Effector memory CD8-positive, alpha-beta T cell (primary cell): ENCODE measurements at places on chromosomes 6 and 20.

- DNase-seq, result no peak
These were observed 51.0 kb upstream of the SENP6 start for GRCh38 chr6:75550544-75551167.

DNA sequence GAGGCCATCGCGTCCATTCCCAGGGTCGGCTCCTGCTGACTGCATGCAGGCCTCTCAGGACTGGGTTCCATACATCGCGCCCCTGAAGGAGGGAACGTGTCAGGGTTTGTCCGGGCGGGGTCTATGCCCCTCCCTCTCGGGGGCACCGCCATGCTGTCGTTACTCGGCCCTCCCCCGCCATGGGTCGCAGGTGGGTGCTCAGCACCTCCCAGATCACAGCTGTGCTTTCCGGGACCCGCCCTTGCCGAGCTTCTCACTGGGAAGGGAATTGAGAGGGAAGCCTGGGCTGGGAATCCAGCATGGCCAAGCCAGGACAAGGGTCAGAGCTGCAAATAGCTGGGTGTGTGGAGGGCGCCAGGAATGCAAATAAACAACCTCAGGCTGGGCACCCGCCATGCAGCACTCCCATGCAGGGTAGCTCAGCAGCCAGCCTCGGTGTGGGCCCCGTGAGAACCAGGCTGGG is at the start of gene FRMD1:
Gene FRMD1 (minus strand): TSS at position 270 of the 463 bp plus-strand sequence. CDS start 118 bp downstream, at position 152.
- DNase-seq, result no peak

DNA sequence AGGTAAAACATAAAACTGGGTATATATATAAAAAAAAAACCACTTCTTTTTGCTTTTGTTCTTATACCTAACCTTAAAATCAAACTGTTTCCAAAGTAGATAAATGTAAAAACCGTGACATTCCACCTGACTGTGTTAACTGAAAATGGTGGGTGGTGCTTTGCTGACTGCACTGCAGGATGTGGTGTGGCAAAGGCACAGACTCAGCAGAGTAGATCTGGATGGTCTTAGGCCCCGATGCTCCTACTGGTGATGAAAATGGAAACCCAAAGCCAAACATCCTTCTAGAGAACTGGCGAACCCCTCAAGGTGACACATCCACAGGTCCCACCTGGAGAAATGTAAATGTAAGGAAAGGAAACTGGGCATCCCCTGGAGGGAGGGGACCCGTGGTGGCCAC is 8.9 kb downstream of the TGIF2 start:
- no peak for DNase-seq

- DNase-seq, result no peak
These were observed 163.5 kb upstream of the GJE1 start for GRCh38 chr6:141969201-141969600.

DNA sequence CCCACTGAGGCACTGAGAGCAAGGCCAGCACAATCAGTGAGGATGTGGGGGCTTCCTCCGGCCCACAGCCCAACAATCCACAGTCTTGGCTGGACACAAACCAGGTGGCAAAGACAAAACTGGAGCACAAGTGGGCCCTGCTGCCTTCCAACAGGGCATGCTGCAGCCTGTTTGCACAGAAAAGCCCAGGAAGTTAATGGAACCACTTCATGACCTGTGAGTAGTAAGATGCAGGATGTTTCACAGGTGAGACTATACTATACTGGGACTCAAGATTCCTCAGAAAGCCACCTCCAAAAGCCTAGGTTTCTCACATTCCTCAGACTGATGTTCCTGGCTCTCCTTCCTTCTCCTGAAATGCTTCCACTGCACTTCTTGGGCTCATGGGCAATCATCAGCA is 235.5 kb downstream of the KIF16B start:
- DNase-seq, result no peak
